ENCODE measurements at places on chromosomes 12 and 14.

- no peak for DNase-seq
These were observed 60.2 kb upstream of the ACTN1 start for GRCh38 chr14:69039288-69039628.

GRCh38 chr14:54845641-54846040 is 57.0 kb downstream of the GCH1 start:
- no peak for DNase-seq

DNA sequence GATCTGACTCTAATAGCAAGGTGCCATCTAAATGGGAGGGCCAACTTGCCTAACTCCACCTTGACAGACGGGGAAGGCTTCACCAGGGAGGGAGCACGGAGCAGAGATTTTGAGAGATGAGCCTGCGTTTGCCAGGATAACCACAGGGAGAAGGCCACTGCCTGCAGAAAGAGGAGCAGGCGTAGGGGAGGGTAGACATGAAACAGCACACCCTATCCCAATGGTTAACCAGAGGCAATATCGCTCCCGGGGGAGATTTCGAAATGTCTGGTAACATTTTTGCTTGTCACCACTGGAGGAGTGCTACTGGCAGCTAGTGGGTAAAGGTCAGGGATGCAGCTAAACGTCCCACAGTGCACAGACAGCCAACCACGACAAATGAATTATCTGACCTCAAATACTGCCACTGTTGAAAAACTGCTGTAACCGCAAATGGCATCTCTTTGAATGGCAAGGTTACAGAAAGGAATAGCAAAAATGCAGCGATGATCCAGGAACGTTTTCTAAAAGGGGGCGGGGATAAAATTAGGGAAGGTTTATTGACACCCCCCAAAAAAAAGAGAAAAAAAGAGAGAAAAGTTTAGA is 126.0 kb upstream of the ATF7IP start:
- peak; percentile 28 for DNase-seq

DNA sequence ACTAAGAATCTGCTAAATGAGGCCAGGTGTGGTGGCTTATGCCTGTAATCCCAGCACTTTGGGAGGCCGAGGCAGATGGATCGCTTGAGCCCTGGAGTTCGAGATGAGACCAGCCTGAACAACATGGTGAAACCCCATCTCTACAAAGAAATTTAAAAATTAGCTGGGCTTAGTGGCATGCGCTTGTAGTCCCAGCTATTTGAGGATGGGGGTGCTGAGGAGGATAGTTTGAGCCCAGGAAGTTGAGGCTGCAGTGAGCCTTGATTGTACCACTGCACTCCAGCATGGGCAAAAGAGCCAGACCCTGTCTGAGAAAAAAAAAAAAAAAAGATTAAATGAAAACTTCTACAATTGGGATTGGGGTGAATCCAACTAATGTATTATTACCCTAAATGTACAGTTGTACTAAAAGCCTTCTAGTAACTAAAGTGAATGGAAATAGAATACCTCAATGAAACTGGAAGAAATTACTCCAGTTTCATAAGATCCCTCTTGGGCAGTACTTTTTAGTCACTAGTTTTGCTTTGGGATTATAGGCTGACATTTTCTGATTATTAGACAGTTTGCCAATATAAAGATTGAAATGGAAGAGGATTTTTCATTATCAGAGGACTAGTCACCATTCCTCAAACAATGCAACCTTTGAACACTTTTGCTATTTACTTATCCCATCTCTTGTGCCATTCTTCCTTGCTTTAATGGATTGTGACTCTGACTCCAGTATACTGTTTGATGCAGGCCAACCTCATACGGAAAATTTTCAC is 14.3 kb downstream of the COCH start:
- no peak for DNase-seq

DNA sequence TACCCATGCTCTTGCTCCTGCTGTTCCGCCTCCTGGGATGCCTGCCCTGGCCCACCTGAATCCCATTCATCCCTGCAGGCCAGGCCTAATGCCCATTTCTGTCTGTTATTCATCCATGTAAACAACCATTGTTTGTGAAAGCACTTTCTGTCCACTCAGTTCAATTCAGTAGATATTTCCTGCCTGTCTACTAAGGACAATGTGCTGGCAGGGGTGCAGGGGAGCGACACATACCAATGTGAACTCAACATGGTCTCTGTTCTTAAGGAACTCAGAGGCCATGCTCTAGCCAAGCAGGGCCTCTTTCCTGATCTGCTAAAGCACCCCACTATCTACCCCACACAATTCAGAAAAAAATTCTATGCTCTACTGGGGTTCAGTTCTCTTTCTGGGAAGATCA is 88.5 kb upstream of the ZFP36L1 start:
- no peak for DNase-seq

DNA sequence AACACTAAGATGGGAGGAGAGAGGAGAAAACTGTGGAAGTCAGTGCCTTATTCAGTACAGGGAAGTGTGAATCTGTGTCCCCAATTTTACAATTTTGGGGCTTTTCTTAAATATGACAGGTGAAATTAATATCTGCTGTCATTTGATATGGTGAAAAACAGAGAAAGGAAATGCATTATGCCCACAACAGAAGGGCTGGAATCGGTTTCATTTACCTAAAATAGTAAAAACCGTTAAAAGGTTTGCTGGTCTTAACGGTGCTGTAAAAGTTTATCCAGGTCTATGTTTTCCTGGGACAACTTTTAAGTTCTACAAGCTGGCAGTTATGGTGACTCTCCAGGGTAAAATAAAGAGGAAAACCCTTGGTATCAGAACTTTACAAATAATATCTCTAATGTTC is 310.8 kb downstream of the FUT8 start:
- DNase-seq, result no peak

DNA sequence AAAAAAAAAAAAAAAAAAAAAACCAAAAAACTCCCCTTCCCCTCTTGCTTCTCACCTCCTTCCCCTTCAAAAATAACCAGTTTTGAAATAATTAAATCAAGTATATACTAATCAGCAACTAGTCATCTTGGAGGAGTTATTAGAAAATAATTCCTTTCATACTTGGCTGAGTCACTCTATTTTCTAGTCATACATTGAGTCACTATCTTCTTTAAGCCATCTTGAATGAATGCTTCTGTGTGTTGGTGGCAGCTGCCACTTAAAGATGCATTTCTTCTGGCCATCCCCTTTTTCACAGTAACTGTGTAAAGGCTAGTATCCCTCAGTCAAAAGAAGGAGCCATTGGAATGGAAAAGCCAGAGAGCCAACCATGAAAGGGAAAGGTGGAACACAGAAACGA is 84.2 kb upstream of the TMEM263 start:
- DNase-seq, result no peak

DNA sequence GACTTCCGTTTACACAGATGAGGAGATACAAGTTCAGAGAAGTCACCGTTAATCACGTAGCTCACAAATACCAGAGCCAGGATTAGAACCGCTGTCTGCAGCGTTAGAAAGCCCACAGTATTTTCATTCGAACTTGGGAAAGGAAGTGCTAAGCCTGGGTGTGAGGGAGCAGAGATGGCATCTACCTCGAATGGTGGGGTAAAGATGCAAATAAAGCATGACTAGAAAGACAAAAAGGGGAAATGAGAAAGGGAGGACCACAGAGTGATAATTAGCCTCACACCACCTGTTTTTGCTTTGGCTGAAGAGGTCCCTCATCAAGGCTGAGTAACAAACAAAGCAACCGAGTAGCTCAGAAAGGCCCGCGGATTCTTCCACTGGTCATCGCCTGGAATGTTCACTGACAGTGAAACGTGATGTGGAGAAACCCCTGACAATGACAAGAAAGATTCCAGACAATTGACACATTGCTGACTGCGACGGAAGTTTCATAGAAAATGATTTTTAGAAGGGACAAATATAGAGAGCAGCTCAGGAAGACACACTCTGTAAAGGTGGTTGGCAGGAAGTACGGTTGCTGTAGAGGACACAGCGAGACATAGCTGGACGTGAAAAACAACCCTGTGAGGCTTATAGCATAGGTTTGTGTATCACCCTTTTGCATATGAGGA is 31.5 kb upstream of the BHLHE41 start:
- DNase-seq, result no peak

GRCh38 chr12:45282411-45282810 is 66.5 kb downstream of the ANO6 start:
- DNase-seq, result no peak

GRCh38 chr12:88194868-88195267 is 52.8 kb downstream of the TMTC3 start:
- no peak for DNase-seq

DNA sequence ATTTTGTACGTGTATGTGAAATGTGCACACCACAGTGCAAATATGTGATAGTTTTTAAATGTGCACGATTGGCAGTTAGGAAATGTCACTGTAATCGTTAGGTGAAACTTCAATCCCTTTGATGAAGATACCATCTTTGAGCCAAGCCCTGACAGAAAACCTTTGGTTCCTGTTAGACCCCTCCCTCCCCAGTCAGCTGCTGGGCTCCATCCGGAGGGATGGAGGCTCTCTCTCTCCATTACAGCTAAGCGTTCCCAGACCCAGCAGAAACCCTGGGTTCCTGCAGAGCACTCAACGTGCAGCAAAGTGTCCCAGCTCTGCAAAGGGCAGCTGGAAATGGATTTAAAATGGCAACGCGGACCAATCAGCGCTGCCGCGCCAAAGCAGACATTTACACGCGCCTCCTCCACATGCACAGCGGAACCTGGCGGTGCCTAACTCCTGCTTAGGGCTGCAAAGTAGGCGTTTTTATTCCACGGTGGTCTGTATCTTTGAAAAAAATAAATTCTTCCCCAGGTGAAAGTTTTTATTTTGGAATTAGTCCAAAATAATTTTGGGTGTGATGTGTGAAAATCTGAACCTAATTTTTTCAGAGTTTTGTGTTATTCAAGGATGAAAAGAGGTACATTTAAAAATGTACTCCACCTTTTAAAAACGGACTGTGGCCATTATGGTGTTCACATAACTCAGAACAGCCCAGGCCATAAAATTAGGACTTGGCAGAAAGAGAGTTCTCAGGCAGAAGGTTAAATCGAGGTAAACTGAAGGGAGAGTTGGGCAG is 1.4 kb upstream of the HMGA2 start:
- no peak for DNase-seq

GRCh38 chr14:89660166-89660565 is 243.1 kb upstream of the FOXN3 start:
- DNase-seq, result no peak

DNA sequence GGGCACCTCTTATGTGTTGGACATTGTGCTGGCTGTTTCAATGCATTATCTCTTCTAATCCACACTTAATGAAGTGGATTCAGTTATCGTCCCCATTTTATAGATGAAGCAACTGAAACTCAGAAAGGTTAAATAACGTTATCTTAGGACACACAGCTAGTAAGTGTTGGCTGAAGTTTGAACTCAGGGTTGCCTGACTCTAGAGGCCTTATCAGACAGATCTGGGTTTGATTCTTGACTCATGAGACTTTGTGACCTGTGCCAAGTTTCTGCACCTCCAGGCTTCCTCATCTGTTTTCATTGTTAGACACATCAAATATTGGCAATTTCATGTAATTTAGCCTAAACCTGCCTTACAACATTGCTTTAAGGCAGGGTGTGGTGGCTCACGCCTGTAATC is 18.2 kb upstream of the IRF2BPL start:
- no peak for DNase-seq

GRCh38 chr14:72128629-72129028 is 196.4 kb downstream of the RGS6 start:
- DNase-seq, result no peak

- no peak for DNase-seq
These were observed 56.4 kb upstream of the RNU6-8 start for GRCh38 chr14:32259368-32260013.

DNA sequence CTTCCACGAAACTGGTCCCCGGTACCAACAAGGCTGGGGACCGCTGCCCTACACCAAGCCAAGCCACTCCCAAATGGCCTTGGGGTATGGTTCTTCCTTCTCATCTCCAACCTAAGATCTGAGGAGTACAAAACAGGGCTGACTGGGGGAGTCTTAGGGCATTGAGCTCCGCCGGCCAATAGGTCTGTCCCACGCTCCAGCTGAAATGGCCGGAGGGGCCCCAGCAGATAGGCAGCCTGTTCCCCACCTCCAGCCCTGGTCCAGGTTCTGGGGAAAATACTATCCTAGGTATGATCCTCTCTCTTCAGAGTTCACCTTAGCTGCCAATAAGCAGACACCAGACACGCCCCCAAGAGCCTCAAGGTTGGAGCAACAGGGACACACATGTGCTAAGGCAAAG is 90.2 kb downstream of the ACTN1 start:
- DNase-seq, result no peak

DNA sequence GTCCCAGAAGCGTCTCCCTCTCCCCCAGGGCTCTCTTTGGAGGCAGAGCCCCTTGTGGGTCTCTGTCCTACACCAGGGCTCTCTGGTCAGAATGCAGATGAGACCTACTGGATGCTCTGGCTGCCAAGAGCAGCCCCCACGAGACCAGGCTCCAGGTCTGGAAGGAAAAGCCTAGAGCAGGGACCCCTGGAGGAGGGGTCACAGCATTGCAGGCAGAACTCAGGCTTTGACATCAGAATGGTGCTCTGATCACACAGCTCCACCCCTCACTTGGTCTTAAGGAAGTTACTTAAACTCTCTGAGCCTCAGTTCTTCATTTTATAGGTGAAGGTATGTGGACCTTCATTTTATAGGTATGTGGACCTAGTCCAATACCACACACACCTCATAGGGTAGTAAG is 83.1 kb downstream of the ARL6IP4 start:
- no peak for DNase-seq

DNA sequence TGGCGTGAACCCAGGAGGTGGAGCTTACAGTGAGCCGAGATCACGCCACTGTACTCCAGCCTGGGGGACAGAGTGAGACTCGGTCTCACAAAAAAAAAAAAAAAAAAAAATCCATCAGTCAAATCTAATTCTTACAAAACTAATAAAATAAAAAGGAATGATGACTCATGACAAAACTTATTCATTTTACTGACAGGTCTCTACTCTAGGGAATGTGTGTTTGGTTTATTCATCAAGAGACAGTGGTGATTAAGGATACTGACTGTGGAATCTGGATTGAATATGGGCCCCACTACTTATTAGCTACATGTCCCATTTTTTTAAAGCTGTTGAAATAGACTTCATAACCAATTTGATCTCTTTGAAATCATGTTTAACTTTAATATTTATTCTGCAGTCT is 29.3 kb upstream of the GAS2L3 start:
- DNase-seq, result no peak

DNA sequence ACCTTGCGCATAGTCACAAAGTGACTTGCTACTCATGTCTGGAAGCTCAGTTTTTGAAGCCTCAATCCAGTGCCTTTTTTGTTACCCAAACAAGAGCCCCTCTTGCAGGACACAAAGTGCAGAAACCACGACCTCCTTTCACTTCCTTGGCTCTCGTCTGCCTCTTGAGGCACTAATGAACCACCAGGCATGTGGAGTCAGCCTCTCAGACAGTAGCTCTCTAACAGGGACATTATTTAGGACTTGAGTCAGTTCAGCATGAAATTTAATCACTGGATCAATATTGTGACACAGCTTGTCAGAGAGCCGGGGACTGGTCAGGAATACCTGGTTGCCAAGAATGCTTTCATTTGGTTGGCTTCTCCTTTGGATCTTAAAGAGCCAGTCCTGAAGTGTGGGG is 46.7 kb downstream of the HSPB8 start:
- DNase-seq, result no peak
